ENCODE measurements at places on chromosomes 16 and 17.

GRCh38 chr17:11487469-11487868 lies 110.8 kb upstream of the DNAH9 start:
- DNase-seq = no peak

DNA sequence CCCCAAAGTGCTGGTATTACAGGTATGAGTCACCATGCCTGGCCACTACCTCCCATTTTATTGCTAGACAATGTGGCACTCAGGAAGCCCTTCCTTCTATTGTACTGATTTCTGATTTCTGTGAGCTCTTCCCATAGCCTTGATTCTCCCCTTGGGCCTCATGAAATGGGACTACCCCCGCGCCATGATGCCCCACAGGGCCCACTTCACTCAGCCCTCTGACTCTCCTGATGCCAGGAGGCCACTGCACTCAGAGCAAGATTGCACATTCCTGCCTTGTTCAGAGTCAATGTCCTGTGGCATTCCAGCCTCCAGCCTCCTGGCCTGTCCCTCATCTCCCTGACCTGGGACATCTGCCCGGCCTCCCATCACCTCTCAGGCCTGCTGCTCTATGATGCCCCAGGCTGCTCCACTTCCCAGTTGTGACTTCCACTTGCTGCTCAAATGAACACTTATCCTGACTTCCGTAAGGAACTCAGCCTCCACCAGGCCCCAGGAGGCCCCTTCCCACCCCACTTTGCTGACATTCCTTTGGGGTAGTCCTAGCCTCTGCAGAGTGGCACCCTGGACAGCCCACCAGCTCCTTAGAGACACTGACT lies 66.6 kb upstream of the KSR1 start:
- no peak for DNase-seq

GRCh38 chr17:66250686-66251085 lies 21.5 kb upstream of the APOH start:
- DNase-seq = no peak

DNA sequence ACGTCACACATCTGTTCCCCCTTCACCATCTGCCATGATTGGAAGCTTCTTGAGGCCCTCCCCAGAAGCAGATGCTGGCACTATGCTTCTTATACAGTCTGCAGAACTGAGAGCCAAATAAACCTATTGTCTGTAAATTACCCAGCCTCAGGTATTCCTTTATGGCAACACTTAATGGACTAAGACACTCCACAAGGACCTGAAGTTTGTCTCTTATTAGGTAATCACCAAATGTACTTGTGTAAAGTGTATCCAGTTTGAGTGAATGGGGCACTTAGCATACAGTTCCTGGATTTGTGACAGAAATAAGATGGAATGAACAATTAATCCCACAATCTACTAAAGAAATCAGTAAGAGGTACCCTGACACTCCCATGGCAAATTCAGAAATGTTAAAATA lies 105.3 kb downstream of the SLC39A11 start:
- no peak for DNase-seq

- peak; percentile 71 for DNase-seq
Measured at GRCh38 chr17:81518785-81519283, 6.2 kb upstream of the ACTG1 start.

GRCh38 chr16:78768718-78769117 lies 669.3 kb downstream of the WWOX start:
- no peak for DNase-seq

DNA sequence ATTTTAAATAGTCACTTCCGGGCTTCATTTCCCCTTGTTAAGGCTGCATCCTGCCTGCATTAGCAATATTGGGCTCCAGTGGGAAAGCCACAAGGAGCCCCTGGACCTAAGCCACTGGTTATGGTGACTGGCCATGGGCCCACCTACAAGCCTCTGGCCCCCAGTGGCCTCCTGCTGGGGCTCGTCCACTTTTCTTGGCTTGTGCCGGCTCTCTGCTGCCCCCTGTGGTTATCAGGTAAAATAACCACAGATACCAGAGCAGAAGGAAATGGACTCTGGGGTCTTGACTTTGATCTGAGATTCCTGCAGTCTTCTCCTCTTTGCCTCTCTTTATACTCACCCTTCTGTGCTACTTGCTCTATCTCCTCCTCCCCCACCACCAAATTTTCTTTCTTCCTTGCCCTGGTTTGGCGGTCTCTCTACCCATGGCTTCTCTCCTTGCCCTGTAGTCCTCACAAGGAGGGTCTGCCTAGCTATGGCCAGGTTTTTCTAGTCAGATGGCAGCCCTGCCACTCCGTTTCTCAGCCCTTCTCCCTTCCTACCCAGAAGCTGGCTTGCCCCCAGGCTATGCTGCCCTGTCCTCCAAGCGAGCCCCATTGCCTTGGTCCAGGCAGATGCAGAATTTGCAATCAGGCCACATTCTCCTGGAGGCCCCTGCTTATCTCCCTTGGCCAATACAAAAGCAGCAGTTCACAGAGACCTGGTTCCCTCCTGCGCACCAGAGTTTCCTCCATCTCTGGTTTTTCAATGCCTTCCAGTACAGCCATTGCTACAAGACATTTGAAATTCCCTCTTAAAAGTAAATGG lies 82.9 kb upstream of the RCVRN start:
- peak; percentile 60 for DNase-seq

DNA sequence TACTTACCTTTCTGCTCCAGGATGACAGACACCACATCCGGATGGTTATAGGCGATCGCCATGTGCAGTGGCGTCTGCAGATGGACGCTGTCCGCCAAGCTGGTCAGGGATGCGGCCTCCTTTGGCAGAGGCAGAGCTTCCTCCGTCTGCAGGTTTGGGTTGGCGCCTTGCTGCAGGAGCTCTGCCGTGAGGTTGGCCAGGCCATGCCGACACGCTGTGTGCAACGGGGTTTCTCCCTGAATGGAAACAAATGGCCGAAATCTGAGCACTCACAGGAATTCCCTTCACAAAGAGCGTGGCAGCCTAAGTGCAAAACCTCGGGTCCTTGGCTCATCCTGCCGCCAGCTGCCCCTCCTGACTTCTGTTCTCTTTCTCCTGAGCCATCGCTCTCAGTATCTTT lies 41.8 kb downstream of the CYB5D2 start:
- DNase-seq = no peak

DNA sequence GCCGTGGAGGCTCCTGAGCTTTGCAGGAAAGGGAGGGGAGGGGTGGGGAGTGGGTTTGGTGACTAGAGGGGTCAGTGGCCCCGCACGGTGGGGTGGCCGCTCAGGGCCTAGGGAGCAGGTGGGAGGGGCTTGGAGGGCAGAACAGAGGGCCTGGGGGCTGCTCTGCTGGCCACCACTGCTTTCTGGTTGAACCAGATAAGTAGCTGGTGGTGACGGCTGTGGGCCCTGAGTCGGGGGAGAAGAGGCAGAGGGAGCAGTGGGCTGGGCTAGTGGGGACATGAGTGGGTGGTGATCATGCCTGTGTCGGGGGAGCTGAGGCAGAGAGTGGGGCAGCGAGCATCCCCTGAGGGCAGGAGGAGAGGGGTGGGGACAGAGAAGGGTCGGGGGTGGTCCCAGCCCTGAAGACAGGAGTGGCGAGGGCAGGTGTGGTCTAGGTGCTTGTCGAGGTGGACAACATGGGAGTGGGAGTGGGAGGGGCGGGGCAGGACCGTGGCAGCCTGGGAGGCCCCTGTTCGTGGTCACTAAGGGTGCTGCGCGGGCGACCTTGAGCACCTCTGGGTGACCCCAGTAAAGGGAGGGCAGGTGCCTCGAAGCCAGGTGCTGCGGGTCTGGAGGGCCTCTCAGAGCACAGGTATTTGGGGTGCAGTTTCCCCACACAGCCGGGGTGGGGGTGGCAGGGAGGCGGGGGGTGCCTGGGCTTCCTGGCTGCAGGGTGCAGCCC lies 6.3 kb upstream of the CD7 start:
- no peak for DNase-seq

DNA sequence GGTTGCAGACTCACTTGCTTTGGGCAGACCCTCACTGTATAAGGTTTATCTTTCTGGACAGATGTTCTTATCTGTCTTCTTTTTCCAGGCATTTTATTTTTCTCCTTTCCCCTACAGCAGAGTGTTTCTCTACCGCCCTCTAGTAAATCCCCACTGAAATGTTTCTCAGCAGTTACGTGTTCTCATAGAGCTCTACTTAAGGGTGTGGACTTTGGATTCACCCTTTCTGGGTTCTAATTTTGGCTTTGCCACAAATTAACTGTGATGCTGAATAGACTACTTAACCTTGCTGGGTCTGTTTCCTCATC lies 2.0 kb downstream of the ADAT1 start:
- DNase-seq = no peak

- no peak for DNase-seq
Measured at GRCh38 chr16:4257646-4258556, 14.9 kb downstream of the TFAP4 start.

DNA sequence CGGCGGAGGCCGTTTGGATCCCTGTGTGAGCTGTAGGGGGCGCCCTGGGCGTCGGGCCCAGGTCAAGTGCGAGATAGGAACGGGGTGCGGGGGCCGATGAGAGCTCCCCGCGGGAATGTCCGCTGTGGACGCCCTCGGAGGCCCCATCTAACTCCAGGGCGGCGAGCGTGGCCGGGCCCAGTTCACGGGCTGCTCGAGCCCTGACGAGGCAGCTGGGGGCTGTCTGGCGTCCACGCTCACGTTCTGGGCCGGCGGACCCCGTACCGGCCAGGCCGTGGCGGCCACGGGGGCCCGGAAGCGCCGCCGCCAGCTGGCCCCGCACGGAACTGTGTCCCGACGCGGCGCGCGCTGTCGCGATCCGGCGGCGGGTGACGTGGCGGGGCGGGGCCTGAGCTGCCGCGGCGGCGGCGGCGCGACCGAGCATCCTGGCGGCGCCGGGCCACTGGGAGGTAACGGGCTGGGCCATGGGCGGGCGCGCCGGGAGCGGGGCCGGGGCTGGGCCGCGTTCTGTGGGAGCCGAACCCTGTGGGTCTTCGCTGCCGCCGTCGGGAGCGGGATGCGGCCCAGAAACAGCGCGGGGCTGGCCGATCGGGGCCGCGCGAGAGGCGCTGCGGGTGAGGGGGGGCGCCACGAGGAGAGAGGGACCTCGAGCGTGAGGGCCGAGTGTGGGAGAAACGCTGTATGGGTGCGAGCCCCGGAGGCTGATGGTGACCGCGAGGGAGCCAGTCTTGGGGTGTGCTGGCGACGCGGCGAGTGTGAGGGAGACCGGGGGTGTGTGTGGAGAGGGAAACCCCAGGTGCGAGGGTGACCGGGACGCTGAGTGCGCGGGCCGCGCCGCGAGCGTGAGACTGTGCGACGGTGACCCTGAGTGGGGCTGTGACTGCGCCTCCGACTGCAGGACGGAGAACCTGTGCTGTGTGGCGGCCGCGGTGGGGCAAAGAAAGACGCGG lies at the start of gene SLC7A6:
Gene SLC7A6 (plus strand): TSS at position 399 of the 950 bp plus-strand sequence. CDS start 10,201 bp downstream, outside the sequence.
- peak; percentile 93 for DNase-seq

DNA sequence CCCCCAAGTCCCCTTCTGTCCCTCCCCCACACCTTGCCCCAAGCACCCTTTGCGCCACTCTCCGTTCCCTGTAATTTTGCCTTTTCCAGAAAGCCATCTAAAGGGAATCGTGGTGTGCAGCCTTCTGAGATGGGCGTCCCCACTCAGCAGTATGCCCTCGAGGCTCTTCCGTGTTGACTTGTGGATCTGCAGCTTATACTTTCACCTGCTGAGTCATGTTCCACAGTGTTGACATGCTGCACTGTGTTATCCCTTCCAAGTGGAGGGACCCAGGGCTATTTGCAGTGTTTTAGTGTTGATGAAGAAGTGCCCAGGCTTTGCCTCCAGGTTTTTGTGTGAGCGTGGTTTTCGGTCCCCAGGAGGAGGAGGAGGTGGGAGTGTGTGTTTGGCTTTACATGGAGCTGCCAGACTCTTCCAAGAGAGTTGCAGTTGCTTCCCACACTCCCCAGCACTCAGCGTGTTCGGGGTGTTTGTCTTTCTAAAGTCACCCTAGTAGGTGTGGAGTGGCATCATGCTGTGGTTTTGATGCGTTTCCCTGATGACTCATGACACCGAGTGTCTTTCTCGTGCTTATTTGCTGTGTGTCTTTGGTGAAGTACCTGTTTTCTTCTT lies 32.1 kb upstream of the JPT2 start:
- peak; percentile 57 for DNase-seq

- DNase-seq = no peak
Measured at GRCh38 chr17:2745317-2746037, 4.0 kb downstream of the CCDC92B start.

DNA sequence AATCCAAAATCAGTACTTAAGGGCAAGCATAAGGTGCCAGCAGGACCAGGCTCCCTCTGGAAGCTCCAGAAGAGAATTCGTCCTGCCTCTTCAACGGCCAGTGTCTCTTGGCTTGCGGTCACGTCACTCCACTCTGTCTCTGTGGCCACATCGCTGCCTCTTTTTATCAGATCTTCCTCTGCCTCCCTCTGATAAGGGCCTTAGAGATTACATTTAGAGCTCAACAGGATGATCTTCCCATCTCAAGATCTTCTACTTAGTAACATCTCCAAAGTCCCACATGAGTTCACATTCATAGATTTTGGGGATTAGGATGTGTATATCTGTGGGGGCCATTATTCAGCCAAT lies 16.9 kb downstream of the MPG start:
- DNase-seq = no peak

- no peak for DNase-seq
Measured at GRCh38 chr17:58595194-58595792, 80.9 kb upstream of the MTMR4 start.

DNA sequence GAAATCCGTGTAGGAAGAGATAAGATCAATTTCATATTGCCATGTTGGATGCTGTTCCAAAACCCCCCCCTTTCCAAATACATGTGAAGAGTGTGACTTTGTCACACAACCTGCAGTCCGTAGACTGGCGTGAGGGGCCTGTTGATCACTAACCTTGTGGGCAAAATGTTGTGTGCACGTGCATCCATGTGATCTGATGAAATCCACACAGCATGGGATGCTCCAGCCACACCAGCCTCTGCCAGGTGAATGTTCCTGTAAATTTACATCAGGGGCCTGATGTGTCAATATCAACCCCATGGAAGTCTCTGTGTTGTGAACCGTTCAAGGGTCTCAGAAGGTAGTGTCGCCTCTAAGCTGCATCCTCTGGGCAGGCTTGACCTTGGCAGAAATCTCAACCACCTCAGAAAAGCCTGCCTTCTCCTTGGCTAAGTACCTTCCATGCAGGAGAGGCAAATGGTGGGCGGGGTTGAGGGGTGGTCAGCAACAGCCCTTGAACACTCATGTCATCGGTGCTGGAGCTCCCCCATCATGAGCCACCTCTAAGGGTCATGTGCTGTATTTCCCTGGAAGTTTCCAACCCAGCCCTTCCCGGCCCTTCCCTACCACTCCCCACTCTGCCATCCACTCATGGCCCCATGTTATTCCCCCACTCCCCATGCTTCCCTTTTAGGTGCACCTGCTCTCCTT lies 78.2 kb upstream of the DNAH17 start:
- DNase-seq = no peak

GRCh38 chr17:62679866-62680377 lies 52.5 kb downstream of the MRC2 start:
- no peak for DNase-seq

DNA sequence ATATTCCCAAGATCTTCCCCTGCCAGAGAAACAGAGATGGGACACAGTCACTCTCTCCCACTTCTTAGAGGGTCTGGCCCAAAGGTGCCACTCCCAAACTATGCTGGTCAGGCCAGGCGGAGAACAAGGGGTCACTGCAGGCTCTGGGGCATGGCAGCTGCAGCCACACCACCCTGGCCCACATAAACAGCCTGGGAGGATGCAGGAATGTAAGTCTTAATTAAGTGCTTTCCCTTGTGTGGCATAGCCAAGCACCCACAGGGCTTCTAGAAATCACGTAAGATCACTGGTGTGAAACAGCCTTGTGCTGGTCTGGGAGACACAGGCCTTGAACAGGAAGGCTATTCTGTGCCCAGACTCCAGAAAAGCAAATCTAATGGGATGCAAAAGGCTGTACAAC lies 31.5 kb downstream of the ABCC12 start:
- DNase-seq = no peak

GRCh38 chr17:79080761-79081290 lies 6.2 kb downstream of the ENGASE start:
- DNase-seq = no peak
